ENCODE measurements at places on chromosomes 11 and 22.

DNA sequence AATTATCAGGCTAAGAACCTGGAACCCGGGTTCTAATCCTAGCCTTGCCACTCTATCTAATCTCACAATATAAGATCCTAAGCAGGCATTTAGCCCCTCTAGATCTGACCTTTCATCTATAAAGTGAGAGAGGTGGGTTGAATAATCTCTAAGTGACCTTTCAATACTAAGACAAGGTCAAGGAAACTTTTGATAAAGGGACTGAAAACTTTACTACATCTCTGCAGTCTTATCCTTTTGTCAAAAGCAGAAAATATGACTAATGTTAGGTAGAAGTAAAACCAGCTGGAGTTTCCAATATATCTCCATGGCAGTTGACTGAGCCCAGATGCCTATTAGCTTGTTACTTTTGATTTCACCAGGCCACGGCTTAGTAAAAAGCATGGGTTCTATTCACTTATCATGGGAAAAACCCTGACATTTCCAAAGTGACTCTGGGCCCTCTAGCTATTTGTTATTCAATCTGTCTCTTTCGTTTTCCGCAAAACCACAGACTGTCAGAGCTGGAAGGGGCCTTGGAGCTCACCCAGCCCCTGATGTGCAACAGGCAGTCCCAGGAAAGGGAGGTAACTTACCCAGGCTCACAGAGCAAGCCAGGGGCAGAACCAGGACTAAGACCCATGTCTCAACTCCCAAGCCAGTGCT is 75.8 kb downstream of the RAB30 start:
- DNase-seq = peak; percentile 92

- no peak for DNase-seq
These were observed 9.9 kb upstream of the PARVB start for GRCh38 chr22:44014241-44014640.

DNA sequence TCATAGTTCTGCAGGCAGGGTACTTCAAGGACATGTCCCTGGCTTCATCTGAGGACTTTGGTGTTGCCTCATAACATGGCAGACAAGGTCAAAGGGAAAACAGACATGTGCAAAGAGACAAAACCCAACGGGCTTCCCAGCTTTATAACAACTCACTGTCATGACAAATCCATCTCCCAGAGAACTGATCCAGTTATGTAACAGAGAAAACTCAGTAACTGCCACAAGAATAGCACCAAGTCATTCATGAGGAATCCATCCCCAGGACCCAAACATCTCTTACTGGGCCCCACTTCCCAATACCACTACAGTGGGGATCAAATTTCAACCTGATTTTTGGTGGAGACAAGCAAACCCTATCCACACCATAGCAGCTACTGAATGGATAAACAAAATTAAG is 13.0 kb downstream of the OR52N4 start:
- DNase-seq = no peak

GRCh38 chr22:42714308-42714707 is 6.4 kb downstream of the A4GALT start:
- DNase-seq = no peak

DNA sequence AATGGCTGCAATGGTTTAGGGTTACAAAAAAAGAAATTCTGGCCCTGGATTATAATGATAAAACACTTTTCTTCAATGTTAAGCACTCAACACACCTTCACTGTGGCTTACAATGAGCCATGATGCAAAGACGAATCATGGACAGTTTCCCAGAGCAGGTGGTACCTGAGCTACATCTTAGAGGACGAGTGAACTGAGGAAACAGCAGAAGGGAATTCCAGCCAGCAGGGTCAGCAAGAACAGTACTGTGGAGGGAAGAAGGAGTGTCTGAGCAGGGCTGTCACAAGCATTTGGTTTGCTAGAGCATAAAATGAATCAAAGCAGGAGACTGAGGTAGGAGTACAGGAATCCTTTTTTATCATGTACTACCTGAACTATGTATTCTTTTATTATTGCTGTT is 332.8 kb upstream of the C11orf87 start:
- DNase-seq = no peak

DNA sequence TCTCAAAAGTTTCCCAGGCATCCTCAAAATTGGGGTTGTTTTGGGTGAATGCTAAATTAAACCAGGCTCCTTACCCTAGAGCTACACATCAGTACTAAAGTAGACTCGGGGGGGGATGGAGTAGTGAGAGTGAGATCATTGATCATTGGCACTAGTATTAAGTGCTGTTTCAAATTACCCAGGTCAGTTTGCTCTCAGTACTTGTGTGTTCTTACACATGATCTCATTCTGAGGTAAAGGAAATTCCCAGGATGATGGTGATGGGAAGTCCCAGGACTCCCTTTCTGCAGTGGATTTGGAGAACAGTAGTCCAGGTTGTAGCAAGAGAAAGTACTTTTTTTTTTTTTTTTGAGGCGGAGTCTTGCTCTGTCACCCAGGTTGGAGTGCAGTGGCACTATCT is 12.5 kb downstream of the RBM4 start:
- no peak for DNase-seq

GRCh38 chr22:44443641-44444235 is 54.3 kb downstream of the RTL6 start:
- DNase-seq = no peak

DNA sequence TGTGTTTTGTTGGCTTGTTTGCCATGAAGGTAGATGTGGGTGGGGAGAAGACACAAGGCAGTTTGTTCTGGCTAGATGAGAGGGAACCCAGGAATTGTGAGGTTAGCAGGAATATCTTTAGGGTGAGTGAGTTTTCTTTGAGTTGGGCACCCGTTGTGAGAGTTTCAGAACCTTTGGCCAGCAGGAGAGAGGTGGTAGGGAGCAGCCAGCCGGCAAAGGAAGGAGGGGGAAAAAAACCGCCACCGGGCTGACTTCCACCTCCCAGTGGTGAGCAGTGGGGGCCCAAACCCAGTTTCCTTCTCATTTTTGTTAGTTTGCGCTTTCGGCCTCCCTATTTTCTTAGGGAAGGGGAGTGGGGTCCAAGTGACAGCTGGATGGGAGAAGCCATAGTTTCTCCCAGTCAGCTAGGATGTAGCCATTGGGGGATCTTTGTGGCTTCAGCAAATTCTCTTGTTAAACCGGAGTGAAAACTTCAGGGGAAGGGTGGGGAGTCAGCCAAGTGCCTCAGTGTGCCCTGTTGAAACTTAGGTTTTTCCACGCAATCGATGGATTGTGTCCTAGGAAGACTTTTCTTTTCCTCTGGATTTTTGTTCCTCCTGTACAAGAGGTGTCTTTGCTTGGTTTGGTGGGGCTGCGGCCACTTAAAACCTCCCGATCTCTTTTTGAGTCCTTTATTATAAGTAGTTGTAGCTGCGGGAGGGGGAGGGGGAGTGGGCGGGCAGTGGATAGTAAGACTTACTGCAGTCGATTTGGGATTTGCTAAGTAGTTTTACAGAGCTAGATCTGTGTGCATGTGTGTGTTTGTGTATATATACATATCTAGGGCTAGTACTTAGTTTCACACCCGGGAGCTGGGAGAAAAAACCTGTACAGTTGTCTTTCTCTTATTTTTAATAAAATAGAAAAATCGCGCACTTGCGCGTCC is 1.1 kb upstream of the GCAT start:
- peak; percentile 35 for DNase-seq

GRCh38 chr22:25475257-25476022 is 89.0 kb upstream of the GRK3 start:
- peak; percentile 17 for DNase-seq

DNA sequence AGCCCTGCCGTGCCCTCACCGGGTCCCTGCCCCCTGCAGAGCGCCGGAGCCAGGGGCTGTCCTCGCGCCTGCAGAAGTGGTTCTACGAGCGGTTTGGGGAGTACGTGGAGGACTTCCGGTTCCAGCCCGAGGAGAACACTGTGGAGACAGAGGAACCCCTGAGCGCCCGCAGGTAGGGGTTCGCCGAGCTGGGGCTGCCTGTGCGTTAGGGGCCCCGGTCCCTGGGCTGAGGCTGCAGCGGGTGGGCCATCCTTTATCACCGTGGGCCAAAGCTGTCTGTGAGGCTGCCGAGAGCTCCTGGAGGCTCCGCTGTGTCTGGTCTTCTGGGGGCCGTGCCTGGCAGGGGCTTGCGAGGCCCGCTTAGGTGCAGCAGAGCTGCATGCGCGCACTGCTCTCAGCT is 42.8 kb downstream of the GRAMD4 start:
- DNase-seq = no peak

DNA sequence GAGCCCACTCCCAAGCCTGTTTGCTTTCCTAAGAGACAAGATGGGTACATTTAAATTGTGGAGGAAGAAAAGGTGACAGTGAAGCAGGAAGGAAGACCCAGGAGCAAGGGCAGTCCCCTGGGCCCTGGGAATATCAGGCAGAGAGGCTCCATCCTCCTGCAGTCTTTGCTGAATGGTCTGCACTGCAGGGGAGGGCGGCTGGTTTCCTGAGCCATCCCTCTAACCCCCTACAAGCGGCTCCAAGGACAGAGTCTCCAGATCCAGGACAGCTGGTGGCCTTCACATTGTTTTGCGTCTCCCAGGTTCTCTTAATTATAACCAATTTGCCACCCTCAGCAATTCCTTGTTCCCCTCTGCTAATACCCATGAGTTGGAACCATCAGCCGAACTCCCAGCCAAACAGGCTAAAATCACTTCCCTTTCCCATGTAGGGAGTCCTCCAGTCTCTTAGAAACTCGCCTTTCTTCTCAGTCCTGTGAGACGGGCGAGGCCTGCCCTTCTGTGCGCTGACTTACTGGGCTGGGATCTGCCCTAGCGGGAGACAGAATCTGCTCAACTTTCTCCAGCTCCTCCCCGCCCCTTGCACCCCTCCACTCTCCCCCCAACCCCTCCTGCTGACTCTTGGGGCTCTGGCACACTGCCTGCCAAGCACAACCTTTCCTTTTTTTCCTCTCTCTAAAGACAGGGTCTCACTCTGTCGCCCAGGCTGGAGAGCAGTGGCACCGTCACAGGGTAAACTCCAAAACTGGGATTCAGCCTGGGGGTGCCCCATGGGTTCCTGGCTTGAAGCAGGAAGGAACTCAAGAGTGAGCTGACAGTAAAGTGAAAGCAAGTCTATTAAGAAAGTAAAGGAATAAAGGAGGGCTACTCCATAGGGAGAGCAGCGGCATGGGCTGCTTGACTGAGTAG is 53.4 kb upstream of the EMID1 start:
- peak; percentile 4 for DNase-seq

DNA sequence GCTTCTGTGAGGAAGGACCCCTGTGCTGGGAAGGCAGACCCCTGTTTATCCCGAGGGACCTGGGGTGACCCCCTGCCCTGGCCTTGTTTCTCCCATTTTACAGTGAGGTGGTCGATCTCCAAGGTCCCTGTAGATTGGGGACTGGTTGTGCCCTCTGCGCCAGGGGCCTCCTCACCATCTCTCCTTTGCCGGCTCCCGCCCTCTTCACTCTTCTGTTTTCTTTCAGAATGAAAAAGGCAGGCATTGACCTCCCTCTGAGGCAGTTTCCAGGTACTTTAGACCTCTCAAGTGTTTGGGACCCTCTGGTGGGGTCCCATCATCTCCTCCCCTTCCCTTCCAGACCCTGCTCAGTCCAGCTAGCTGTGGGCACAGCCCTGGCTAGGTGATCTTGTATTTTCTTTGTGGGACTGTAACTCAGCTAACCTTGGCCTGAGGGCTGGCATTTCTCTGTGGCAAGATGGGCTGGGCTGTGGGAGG is 1.5 kb downstream of the SERPINH1 start:
- no peak for DNase-seq

- no peak for DNase-seq
These were observed 81.3 kb upstream of the TP53I11 start for GRCh38 chr11:45031912-45032519.

DNA sequence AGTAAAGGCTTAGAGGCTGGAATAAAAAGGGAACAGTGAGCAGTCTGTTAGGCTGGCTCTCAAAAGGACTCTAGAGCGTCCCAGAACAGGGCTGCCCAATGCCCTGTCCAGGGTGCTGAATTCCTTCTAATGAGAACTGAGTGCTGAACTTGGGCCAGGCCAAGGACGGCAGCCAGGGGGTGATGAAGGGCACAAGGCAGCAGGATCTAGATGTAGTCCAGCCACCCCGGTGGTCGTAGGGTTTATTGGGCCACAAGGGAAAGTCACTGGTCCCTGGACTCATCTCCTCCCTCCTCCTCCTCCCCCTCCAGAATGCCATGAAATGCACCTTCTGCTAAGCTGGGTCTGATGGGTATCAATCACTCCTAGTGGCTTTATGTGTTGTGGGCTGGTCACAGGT is 19.2 kb downstream of the NPTXR start:
- peak; percentile 79 for DNase-seq

- peak; percentile 74 for DNase-seq
These were observed 9.5 kb downstream of the DCHS1 start for GRCh38 chr11:6646071-6646470.

DNA sequence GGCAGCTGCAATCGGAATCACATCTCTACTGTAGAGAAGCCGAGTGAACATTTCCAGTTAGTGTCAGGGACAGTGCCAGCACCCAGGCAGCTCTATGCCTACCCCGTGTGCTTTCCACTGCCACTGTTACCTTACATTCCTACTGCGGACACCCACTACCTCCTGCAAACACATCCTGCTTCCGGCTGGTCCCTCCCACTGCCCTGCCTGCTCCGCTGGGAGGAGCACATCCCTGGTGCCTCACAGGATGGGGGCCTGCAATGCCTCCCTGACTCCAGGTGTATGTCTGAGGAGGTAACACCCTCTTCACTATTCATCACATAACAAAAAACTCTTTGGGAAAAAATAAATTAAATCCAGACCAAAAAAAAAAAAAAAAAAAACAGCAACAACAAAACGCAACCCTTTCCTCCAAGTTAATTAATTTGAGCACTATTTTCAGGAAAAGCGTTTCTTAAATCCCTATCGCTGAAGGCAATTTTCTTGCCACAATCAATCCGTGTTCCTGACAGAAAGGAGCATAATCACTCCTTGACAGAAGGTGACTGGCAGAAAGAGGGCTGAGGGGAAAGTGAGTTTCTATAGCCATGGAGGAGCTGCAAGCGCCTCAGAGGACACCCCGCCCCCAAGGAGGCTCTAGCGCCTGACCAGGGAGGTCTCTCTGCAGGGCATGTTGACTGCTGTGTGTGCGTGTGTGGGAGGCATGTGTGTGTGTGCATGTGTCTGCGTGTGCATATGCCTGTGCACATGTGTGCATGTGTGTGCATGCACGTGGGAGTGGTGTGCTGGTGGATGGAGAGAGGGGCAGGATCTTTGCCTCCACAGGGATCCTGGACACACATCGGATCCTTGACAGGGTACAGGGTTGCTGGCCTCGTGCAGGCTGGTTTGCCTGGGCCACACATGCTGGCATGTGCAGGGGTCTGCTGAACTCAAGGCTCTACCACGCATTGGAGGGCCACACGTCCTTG is 134.8 kb upstream of the NTM start:
- DNase-seq = no peak

- peak; percentile 5 for DNase-seq
These were observed 98.9 kb upstream of the UBASH3B start for GRCh38 chr11:122556605-122557004.

DNA sequence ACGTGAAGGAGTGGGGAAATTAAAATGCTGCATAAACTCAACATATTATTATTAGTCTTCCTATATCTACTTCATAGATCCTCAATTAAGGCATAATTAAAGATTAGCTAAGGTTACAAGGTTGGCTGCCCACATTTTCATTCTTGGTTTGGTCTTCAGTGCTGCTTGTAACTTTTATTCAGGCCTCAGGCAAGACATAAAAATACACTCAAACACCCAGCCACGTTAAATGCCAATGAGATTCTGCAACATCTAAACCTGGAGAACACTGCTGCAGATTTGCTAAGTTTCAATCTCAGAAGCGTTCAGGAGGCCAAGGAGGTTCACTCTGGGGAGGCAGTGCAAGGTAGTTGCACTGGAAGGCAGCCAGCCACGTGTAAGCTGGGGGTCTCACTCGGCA is 358.7 kb upstream of the NARS2 start:
- no peak for DNase-seq
